ENCODE measurements at places on chromosomes 13 and 19.

- no peak within 1 kb of the TSS for H3K27ac ChIP-seq
- peaks cover 20% of the 10 kb centered on the region for H3K4me1 ChIP-seq
- H3K4me3 ChIP-seq = peak within 1 kb of the TSS; percentile 79
- no peaks in the 10 kb centered on the region for H3K36me3 ChIP-seq
- peak; percentile 89 for DNase-seq
Measured at GRCh38 chr19:18340190-18340989, at the start of gene PGPEP1. Gene PGPEP1 (plus strand): TSS chr19:18340598. CDS start chr19:18340682, 84 bp downstream.

DNA sequence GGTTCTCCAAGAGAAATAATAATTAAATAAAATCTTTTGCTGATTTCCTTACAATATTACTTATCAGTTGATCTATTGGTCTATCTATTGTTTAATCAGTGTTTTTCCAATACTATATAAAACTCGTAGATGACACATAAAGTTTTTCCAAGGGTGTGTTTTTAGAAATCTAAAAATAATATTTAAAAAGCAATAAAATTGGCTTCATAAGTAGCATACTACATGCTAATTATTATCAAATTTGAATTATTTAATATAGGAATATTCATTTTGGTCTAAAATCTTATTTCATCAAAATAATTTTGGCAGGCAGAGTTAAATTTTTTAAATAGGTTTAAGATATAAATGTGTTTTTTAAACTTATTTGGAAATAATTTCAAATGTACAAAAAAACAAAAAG, 49.4 kb upstream of the MIR17HG start:
- no peaks in the 10 kb centered on the region for H3K27me3 ChIP-seq
- no peaks in the 10 kb centered on the region for H3K4me1 ChIP-seq
- DNase-seq = no peak
- no peak overlapping the region for H3K4me3 ChIP-seq
- no peaks in the 10 kb centered on the region for H3K36me3 ChIP-seq

GRCh38 chr13:48923376-48923775, 52.3 kb upstream of the FNDC3A start:
- H3K4me1 ChIP-seq = no peaks in the 10 kb centered on the region
- H3K27ac ChIP-seq = no peak overlapping the region
- no peaks in the 10 kb centered on the region for H3K36me3 ChIP-seq
- H3K27me3 ChIP-seq = no peaks in the 10 kb centered on the region

DNA sequence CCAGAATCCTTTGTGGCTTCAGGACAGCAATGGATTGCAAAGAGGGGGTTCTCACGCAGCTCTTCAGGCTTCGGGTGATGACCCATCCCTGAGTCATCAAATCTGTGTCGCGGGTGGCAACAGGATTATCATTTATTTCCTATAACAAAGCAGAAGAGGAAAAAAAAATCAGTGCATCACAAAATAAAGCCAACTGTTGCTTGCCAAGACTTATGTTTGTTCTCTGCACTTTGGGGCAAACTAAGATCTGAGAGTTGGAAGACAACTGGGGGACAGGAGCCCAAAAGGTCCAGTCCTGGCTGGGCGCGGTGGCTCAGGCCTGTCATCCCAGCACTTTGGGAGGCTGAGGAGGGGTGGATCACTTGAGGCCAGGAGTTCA, 6.4 kb downstream of the GNA15 start:
- H3K27ac ChIP-seq = no peak overlapping the region
- H3K4me3 ChIP-seq = no peak overlapping the region
- no peaks in the 10 kb centered on the region for H3K4me1 ChIP-seq
- H3K27me3 ChIP-seq = no peaks in the 10 kb centered on the region
- DNase-seq = no peak

DNA sequence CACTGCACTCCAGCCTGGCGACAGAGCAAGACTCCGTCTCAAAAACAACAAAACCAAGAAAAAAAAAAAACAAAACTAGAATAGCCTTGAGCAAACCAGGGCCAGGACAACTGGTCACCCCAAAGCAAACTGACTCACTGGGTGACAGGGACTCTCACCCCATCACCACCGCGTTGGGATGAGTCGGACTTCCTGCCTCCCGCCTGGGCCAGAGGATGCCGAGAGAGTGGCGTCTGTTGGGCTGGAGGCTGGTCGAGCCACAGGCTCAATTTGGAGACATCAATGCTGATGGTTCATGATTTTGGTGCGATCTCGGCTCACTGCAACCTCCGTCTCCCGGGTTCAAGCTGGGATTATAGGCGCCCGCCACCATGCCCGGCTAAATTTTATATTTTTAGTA, 11.6 kb downstream of the TMPRSS9 start:
- DNase-seq = no peak
- H3K4me1 ChIP-seq = no peaks in the 10 kb centered on the region
- no peaks in the 10 kb centered on the region for H3K27me3 ChIP-seq

- no peak for DNase-seq
- no peak overlapping the region for H3K27ac ChIP-seq
- H3K4me3 ChIP-seq = no peak overlapping the region
- no peaks in the 10 kb centered on the region for H3K27me3 ChIP-seq
Measured at GRCh38 chr13:43346427-43346826, 323.0 kb downstream of the DNAJC15 start.

- H3K27me3 ChIP-seq = no peaks in the 10 kb centered on the region
- no peaks in the 10 kb centered on the region for H3K4me1 ChIP-seq
- no peaks in the 10 kb centered on the region for H3K36me3 ChIP-seq
- no peak for DNase-seq
- H3K4me3 ChIP-seq = no peak overlapping the region
Measured at GRCh38 chr13:54445453-54445852, 1416.8 kb downstream of the OLFM4 start.

DNA sequence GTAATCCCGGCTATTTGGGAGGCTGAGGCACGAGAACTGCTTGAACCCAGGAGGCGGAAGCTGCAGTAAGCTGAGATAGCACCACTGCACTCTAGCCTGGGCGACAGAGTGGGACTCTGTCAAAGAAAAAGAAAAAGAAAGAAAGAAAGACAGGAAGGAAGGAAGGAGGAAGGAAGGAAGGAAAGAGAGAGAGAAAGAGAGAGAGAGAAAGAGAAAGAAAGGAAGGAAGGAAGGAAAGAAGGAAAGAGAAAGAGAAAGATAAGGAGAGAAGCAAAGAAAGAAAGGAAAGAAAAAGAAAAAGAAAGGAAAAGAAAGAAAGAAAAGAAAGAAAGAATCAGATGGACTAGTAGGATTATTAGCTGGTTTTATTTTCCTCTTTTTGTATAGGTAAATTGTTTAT, 22.8 kb downstream of the ZNF541 start:
- H3K27ac ChIP-seq = no peak overlapping the region
- no peaks in the 10 kb centered on the region for H3K4me1 ChIP-seq
- no peak for DNase-seq
- H3K27me3 ChIP-seq = no peaks in the 10 kb centered on the region
- H3K4me3 ChIP-seq = no peak overlapping the region
- no peaks in the 10 kb centered on the region for H3K36me3 ChIP-seq

- DNase-seq = no peak
- H3K36me3 ChIP-seq = no peaks in the 10 kb centered on the region
- no peak overlapping the region for H3K27ac ChIP-seq
- H3K27me3 ChIP-seq = no peaks in the 10 kb centered on the region
Measured at GRCh38 chr13:22287343-22287920, 616.6 kb downstream of the FGF9 start.

GRCh38 chr13:28658539-28658795, 463 bp upstream of the POMP start:
- no peak overlapping the region for H3K27ac ChIP-seq
- peaks cover 4% of the 10 kb centered on the region for H3K36me3 ChIP-seq
- no peaks in the 10 kb centered on the region for H3K27me3 ChIP-seq
- peak overlapping the region; percentile 82 for H3K4me3 ChIP-seq
- H3K4me1 ChIP-seq = peaks cover 14% of the 10 kb centered on the region

DNA sequence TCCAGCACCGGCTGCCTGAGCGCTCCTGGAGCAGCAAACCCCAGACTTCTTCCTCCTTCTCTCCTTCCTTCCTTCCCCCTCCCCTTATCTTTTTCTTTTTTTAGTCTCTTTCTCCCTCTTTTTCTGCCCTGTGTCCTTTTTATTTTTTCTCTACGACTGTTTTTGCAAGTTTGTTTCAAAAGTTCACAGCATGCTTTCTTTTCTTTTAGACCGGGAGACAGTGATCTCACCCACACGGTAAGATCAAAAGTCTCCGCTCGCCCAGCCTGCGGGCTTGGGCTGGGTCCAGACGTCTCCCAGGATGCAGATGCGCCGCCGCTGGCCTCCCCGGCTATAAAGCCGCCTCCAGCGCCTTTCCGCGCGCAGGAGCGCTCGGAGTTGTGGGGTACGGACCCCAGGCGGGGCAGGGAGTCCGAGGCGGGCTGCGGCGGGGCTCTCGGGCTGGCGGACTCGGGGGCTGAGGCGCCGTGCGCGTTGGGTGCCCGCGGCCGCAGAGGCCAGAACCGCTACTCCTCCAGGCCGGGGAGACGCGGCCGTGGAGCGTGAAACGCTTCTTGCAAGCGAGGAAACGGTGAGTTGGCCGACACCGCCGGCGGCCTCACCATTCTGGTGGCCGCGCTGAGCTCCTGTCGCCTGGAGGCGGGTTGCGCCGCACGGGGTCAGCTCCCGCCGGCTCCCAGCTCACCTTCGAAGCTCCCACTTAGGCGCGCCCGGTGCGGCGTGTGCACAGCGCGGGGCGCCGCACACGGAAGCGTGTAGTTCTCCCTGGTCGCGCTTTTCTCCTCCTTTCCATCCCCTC, 2.0 kb upstream of the TSHZ3 start:
- peaks cover 41% of the 10 kb centered on the region for H3K4me1 ChIP-seq
- H3K27me3 ChIP-seq = peaks cover 85% of the 10 kb centered on the region
- no peaks in the 10 kb centered on the region for H3K36me3 ChIP-seq
- peak; percentile 68 for DNase-seq

GRCh38 chr13:75391432-75392100, 90.4 kb downstream of the TBC1D4 start:
- H3K27me3 ChIP-seq = no peaks in the 10 kb centered on the region
- no peak for DNase-seq
- H3K4me3 ChIP-seq = no peak overlapping the region

DNA sequence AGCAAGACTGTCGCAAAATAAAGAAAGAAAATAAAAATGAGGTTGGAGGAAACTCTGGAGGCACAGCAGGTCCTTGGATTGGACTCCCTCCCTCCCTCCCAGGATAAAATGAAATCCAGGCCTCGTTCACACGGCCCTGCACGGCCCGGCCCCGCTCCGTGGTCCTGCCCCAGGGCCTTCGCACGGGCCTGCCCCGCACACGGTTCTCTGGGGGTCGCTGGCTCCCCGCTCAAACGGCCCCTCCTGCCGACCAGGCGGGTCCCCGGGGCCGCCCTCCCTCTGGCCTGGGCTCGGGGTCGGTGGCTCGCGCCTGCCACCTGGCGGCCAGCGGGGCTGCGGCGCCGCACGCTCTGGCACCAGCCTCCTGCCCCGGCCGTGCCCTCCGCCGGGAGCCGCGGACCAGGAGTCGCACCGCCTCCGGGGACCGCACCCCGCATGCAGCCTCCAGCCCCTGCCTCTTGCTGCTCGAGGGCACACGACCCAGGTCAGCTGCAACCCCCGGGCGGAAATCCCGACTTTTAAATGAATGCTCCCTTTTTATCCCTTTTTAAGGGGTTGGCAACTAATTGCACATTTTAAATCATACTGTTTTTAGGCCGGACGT, 1.5 kb upstream of the WDR18 start:
- H3K27me3 ChIP-seq = no peaks in the 10 kb centered on the region
- H3K4me1 ChIP-seq = peaks cover 21% of the 10 kb centered on the region
- H3K27ac ChIP-seq = no peak overlapping the region
- DNase-seq = peak; percentile 89

- no peaks in the 10 kb centered on the region for H3K36me3 ChIP-seq
- H3K4me1 ChIP-seq = no peaks in the 10 kb centered on the region
- H3K4me3 ChIP-seq = no peak overlapping the region
- DNase-seq = no peak
- no peaks in the 10 kb centered on the region for H3K27me3 ChIP-seq
Measured at GRCh38 chr13:35046587-35046986, 104.5 kb downstream of the NBEA start.

DNA sequence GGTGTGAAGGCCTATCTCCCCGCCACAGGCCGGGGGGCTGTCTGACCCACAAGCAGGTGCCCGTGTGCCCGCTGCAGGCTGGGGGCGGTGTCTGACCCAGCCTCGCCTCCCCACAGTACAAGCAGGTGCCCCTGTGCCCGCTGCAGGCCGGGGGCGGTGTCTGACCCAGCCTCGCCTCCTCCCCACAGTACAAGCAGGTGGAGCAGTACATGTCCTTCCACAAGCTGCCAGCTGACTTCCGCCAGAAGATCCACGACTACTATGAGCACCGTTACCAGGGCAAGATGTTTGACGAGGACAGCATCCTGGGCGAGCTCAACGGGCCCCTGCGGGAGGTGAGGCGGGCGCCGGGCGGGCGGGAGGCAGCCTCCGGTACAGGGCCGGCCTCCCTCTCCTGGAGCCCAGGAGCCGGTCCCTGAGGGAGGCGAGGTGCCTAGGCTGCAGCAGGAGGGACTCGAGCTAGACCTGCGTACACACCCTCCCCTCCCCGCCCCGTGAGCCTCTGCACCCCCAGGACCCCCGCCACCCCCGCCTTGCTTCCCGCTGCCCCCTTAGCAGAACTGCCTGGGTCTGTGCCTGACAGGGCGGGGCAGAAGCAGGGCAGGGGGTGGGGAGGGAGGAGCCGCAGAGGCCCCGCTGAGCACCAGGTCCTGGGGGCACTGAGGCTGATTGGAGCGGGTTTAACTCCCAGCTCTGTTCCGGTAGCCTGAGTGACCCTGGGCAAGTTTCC, 20.6 kb downstream of the HCN2 start:
- H3K4me1 ChIP-seq = no peaks in the 10 kb centered on the region
- DNase-seq = no peak
- H3K27ac ChIP-seq = no peak overlapping the region
- no peak overlapping the region for H3K4me3 ChIP-seq

DNA sequence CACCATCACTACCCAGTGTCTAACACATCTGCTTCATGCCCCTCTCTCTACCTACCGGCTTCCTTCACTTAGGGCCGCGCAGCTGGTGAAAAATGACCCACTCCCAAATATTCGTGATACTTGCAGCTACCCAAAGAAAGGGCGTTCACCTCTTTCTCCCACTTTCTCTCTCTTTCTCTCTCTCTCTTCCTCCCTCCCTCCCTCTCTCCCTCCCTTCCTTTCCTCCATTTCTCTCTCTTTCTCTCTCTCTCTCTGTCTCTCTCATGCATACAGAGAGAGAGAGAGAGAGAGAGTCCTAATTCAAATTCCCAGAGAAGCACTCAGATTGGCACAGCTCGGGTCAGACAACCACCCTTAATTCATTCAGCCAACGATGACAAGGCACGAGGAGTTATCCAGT, 27.7 kb upstream of the POP4 start:
- no peak overlapping the region for H3K27ac ChIP-seq
- no peak overlapping the region for H3K4me3 ChIP-seq
- peaks cover 44% of the 10 kb centered on the region for H3K27me3 ChIP-seq
- no peaks in the 10 kb centered on the region for H3K36me3 ChIP-seq
- peaks cover 4% of the 10 kb centered on the region for H3K4me1 ChIP-seq
- DNase-seq = no peak

DNA sequence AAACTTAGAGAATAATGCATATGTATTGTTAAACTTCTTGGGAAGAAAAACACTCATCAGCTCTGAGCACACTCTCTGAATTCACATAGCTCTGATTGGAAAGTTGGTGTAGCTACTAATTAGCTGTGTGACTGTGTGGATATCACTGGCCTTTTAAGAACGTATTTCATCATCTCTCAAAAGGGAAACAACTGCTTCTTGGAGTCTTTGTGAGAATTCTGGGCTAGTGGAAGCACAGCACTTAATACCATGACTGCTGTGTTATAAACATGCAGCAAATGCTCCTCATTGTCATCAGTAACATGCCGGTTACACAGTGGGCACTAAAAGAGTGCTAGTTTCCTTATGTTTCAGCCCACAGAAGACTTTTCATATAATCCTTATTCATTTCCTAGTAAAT, 220.9 kb upstream of the CSNK1A1L start:
- H3K36me3 ChIP-seq = no peaks in the 10 kb centered on the region
- H3K4me3 ChIP-seq = no peak overlapping the region
- no peak for DNase-seq
- H3K4me1 ChIP-seq = no peaks in the 10 kb centered on the region
- H3K27me3 ChIP-seq = no peaks in the 10 kb centered on the region

- no peak overlapping the region for H3K27ac ChIP-seq
- no peak for DNase-seq
- H3K27me3 ChIP-seq = no peaks in the 10 kb centered on the region
Measured at GRCh38 chr19:30734669-30735068, 362.5 kb downstream of the ZNF536 start.
